CD4-positive, alpha-beta T cell treated with Interleukin-15 for 4 hours (primary cell): ENCODE measurements at places on chromosomes 5 and 9.

DNA sequence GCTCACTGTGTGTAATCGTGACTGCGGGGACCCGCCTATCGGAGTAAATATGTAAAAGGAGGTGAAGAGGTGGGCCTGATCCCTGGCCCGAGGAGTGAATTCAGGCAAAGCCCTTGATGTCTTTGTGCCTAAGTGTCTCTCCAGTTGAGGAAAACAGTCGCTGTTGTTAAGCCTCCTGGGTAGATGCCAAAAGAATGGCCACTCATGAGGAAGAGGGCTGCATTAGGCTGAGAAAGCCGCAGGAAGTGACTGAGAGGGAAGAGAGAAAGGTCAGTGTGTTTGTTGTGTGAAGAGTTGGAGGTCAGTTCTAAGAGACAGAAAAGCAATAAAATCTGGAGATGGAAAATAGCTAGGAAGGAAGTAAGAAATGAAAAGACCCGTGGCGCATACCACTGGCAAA lies 35.8 kb upstream of the PIP5K1B start:
- DNase-seq, result no peak

DNA sequence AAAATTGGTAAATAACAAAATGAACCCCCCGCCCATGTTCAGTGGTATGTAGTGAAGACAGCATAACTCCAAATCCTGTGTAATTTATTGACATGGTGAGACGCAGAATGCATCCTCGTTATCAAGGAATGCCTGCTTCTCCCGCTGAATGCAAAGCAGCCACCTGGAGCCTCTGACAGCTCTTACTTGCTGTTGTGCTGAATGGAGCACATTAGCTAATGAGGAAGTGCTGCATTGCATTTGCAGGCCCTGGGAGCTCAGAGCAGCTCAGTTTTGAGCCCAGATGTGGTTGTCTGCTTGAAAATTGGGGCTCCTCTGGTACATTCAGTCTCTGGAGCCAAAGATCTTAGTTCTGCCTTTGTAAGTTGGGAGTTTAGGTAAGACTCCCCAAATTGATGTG lies 28.9 kb downstream of the PLAC8L1 start:
- DNase-seq, result no peak

GRCh38 chr5:92594031-92594430 lies 987.0 kb downstream of the NR2F1-AS1 start:
- no peak for DNase-seq

- DNase-seq, result no peak
These were observed 482.8 kb upstream of the ARRDC3 start for GRCh38 chr5:91865915-91866314.

DNA sequence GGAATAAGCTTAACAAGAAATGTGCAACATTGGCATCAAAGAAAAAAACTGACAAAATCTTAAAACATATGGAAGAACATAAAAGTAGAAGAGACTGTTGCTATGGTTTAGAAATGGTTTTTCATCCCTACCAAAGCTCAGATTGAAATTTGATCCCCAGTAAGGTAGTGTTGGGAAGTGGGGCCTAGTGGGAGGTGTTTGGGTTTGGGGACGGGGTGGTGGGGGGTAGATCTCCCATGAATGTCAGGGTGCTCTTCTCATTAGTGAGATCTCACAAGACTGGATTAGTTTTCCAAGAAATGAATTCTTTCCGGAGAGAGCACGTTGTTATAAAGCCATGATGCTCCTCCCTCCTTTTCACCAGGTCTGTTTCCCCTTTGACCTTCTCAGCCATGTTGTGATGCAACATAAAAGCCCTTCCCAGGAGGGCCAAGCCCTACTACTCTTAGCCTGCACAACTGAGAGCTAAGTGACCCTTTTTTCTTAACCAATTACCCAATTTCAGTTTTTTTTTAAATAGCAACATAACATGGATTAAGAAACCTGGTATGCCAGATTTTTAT lies 10.6 kb downstream of the TMEM167A start:
- no peak for DNase-seq

DNA sequence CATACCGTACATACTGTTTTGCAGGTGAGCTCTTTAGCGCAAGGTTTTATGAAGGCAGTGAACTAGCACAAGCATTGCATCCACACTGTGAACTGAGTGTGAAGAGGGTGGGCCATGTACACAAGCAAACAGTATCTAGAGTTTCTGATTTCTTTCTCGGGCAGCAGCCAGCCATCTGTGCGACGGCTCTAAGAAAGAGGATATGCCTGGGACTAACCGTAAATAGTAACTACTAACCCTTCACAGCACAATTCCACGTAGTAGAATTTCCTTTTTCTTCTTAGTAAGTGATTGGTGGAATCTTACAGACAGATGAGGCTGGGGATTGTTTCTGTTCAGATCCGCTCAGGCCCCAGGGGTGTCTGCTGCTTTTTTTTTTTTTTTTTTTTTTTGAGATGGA lies 89.0 kb downstream of the DRD1 start:
- no peak for DNase-seq

- no peak for DNase-seq
These were observed 29.7 kb upstream of the FCN1 start for GRCh38 chr9:134947265-134947955.

DNA sequence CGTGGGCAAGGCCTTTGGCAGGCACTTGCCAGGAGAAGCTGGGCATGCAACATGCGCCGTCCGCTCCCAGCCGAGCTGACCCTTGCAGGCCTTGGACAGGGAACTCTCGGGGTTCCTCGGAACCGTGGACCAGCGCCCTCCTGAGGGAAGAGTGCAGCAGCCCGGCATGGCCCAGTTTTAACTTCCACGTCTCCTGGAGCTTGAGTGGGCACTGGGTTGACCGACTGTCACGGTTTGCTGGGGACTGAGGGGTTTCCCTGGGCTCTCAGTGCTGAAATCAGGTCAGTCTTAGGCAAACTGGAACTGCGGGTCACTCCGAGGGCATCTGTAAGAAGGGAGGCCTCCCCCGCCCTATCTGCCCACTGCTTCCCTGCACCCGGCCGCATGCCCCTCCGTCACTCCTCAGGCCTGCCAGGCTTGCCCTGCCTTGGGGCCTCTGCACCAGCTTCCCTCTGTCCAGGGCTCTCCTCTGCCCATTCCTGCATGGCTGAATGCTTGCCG lies 87.0 kb upstream of the PHYKPL start:
- no peak for DNase-seq

- DNase-seq, result no peak
These were observed 121.2 kb downstream of the HTR4 start for GRCh38 chr5:148532969-148533670.

GRCh38 chr9:138013273-138013672 lies 135.7 kb downstream of the CACNA1B start:
- DNase-seq, result no peak

- DNase-seq, result no peak
These were observed 115.3 kb downstream of the MACIR start for GRCh38 chr5:103373597-103374472.

DNA sequence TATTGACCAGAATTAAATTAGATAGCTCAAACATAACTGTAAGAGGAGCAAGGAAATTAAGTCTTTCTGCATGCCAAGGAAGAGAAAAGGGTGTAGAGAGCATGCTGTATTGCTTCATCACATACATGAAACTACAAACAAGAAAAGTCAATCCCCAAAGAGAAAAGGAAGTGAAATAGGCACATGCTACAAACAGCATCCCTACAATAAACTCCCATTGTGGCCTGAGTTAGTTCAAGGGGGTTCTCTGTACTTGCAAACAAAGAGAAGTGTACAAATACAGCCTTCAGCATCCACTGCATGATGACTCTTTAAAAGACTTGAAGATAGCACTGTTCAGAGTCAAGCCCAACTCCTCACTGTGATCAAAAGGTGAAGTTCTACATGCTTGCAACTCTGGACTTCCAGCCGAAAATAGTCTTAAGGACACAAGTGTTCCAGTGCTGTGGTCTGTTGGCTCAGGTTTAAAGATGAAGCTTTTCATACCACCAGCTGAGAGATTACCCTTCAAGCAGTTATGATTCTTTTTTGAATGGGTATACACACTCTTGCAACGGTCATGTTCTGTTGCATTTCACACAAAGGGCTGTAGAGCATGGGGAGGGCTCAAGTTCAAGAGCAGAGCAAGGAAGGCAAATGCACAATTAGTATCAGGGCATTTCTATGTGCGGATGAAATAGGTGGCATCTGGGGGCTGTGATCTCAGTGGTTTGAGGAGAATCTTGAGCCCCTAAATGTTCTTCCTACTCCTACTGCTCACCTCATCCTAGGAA lies 534.5 kb downstream of the EBF1 start:
- no peak for DNase-seq

GRCh38 chr5:77892061-77893010 lies 116.2 kb upstream of the TBCA start:
- no peak for DNase-seq

GRCh38 chr9:120358877-120359276 lies 221.1 kb downstream of the CDK5RAP2 start:
- DNase-seq, result no peak

DNA sequence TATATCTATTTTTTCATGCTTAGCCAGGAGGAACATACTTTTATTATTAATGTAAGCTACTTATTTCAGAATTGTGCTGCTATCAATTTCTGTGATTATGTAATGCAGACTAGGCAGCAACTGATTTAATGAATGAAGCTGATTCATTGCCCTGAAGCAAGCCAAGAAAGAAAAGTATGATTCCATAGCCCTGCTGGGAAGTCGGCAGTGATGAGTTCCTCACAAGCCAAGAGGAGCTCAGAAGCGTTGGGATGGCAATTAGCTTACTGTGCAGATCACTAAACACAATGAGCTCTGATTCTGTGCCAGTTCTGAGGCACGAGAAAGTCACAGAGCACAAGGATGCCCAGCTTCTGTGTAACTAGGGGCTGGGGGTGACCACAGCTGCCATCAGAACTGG lies 254.3 kb upstream of the KLF9 start:
- DNase-seq, result no peak

GRCh38 chr5:56253126-56253525 lies 20.0 kb upstream of the ANKRD55 start:
- no peak for DNase-seq

DNA sequence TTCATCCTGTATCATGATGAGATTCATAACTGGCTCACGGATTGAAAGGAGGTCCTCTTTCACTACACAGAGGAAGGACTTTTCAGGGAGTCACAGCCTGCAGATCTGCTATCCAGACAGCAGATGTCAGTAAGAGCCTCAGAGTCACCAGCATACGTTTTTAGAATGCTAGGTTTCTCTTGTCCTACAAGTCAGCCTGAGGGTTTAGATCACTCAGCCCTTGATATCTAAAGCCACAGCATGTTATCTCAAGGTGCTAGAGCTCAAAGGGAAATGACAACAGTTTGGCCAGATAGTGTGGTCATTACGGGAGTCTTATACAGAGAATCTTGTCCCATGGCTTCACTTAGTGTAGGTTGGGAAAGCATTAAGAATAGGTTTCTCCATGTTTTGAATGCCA lies 30.9 kb upstream of the SLC46A2 start:
- no peak for DNase-seq

DNA sequence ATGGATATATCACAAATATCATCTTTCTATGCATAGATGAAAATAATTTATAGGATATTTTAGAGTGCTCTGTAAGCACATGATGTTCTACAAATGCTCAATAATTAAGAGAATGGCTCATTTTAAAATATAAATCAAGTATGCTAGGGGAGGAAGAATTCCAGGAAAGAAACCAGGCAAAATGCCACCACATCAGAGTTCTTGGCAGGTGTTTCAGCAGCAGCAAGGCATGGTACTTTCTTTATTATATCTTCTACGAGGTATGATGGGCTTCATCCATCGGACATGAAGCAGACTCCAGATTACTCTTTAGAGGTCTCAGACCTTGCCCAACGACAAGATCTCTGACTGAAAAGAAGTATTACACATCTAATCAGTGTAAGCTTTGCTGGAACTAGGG lies 316.3 kb upstream of the ARRDC3 start:
- no peak for DNase-seq

DNA sequence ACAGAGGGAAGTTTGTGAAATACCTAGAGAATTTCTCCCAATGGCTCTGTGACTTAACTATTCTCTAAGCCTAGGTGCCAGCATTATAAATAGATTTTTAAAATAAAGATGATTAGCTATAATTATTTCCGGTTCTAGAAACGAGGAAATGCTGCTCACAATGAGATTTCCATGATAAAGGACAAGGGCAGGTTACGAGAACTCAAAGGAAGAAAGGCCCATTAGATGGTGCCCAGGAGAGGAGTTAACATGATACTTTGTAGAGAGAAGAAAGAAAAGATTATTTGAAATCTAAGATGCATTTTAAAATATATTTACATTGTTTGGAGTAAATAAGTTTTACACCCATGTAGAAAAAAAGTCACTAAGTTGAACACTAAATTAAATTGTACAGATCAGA lies 538.3 kb upstream of the PTGER4 start:
- DNase-seq, result no peak

DNA sequence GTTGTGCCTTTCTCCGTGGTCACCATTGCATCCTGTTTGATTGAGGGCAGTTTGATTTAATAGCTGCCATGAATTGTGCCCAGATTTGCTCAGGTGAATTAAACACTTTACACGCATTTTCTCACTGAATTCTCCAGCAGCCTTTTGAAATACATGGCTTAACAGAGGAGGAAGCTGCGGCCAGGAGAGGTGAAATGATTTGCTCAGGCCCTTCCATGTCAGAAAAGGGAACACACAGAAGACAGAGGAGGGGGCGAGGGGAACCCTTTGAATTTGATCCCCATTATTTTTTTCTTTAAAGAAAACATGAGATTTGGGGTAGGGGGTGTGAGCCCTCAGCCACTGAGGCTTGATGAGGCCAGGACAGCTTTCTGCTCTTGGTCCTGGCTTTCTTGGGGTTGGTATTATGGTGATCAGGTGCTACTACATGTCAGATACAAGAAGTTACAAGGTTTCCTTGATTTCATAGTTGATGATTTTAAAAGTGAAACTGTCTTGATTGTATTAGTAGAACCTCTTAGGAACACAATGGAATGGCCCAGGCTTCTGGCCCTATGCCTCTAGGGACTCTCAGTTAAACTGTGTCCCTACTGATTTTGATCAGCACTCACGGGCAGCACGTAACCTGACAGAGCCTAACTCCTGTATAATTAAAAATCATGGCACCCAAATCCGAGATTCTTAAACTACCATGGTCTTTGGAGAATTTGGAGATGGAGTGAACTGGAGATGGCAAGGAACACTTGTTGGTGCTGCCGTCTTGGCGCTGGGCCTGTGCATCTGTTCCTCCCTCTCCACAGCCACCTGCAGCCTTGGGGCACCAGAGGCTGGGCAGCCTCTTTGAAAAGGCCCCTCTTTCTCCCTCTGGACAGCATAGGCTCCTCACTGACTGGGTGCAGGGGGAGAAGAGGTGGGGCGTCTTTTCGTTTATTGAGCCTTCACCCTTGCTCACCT lies 107.9 kb downstream of the TRIO start:
- no peak for DNase-seq

GRCh38 chr5:57276353-57276752 lies 102.5 kb downstream of the GPBP1 start:
- DNase-seq, result no peak

DNA sequence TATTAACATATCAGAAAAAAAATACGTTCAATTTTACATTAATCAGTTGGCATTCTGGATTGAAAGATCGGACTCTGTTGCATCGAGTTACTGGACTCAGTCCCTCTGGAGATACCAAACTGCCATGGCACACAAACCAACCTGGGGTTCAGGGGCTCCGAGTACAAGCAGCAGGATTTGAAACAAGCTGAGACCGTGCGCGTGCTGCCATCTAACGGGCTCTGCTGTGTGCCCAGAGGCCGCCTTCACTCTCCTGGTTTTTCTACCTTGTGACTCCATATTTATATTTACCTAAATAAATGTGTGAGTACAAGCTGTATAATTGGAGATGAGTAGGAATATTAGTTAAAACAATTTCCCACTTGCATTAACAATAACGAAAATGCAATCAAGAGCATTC lies 48.2 kb downstream of the ANXA1 start:
- DNase-seq, result no peak

GRCh38 chr5:175830586-175831300 lies 40.6 kb upstream of the CPLX2 start:
- DNase-seq, result no peak
